ENCODE measurements at places on chromosomes 2 and 18. TPM values are rescaled to one million over a fixed set of nuclear protein-coding genes. Genes with fewer than 3 reads are reported as not detected.

- no peak overlapping the region for H3K27ac ChIP-seq
- DNase-seq = no peak
- H3K4me3 ChIP-seq = no peak overlapping the region
- no peaks in the 10 kb centered on the region for H3K36me3 ChIP-seq
Observed at GRCh38 chr18:23170137-23170536, 34.9 kb downstream of the CABLES1 start.

DNA sequence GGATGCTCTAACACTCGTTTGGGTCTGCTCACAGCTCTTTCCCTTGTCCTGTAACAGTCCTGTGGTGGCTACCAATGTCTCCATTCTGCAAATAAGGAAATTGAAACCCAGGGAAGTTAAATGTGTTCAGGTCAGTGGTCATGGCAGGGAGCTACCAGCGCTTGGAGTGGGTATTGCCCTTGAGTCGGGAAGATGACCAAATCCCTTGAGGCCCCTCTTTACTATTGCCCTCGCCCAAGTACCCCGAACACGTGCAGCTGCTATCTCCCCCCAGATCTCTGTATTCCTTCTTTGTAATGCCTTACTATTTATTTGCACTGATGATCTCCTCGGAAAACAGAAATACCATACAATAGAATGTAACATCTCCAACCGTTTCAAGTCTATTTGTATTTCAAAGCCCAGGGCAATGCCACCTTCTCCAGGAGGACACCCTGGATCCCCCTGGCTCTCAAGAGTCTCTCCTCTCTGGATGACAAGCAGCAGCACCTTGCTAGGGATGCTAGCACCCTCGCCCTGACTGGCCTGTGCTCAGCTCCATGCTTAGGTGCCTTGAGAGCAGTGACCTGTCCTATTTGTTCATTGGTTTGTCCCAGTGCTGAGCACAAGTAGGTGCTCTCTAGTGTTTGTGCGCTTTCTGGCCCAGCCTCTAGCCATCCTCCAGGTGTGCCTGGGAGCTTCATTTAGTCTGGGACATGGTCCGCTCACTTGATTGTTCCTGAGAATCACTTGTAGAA lies 15.1 kb downstream of the DYSF start:
- peaks cover 43% of the 10 kb centered on the region for H3K27me3 ChIP-seq
- H3K36me3 ChIP-seq = no peaks in the 10 kb centered on the region
- H3K27ac ChIP-seq = no peak overlapping the region
- no peak overlapping the region for H3K4me3 ChIP-seq
- H3K4me1 ChIP-seq = peaks cover 7% of the 10 kb centered on the region

GRCh38 chr2:160384791-160385190 lies 108.8 kb downstream of the RBMS1 start:
- no peaks in the 10 kb centered on the region for H3K27me3 ChIP-seq
- H3K36me3 ChIP-seq = peaks cover 13% of the 10 kb centered on the region
- DNase-seq = no peak

The POMC gene
- total RNA-seq = 6.1 TPM

DNA sequence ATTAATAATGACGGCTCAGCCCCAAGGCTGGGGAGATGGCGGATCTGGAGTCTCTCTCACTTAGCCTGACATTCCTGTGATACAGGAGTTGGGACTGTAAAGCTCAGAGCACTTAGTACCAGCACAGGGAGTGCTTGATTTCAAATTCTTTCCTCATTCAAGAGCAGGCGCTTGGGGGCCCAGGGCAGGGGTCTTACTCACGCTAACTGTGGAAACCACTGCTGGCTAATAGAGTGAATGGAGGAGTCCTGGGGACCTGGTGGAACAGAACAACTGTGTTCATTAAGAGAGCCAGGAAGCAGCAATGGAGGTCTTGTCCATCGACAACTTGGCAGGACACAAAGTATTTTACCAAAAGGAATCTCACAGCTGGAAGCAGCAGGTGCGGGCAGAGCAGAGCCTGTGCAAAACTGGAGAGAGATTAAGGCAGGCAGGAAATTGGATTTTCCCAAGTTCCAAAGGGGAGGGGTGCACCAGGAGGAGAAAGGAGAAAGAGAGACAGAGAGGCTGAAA lies 358.9 kb downstream of the TNS1 start:
- no peak overlapping the region for H3K27ac ChIP-seq
- DNase-seq = no peak
- no peaks in the 10 kb centered on the region for H3K4me1 ChIP-seq
- H3K27me3 ChIP-seq = no peaks in the 10 kb centered on the region
- H3K4me3 ChIP-seq = no peak overlapping the region

- H3K4me3 ChIP-seq = no peak overlapping the region
- H3K36me3 ChIP-seq = no peaks in the 10 kb centered on the region
- no peak overlapping the region for H3K27ac ChIP-seq
- no peak for DNase-seq
Observed at GRCh38 chr18:78736015-78736690, 243.5 kb upstream of the SALL3 start.

DNA sequence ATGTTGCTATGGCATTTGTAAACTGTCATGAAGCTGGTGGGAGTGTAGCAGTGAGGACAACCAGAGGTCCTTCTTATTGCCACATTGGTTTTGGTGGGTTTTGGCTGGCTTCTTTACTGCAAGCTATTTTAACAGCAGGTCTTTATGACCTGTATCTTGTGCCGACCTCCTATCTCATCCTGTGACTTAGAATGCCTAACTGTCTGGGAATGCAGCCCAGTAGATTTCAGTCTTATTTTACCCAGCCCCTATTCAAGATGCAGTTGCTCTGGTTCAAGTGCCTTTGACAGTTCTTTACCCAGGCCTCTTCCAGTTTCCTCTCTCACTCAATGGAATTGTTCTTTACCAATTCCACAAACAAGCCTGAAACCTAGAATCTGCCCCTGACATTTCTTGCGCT lies 145.1 kb downstream of the KCNE4 start:
- H3K36me3 ChIP-seq = no peaks in the 10 kb centered on the region
- H3K27ac ChIP-seq = no peak overlapping the region
- H3K4me1 ChIP-seq = no peaks in the 10 kb centered on the region
- no peak overlapping the region for H3K4me3 ChIP-seq
- no peaks in the 10 kb centered on the region for H3K27me3 ChIP-seq
- DNase-seq = no peak

GRCh38 chr2:138125306-138126288 lies 161.3 kb downstream of the HNMT start:
- no peaks in the 10 kb centered on the region for H3K4me1 ChIP-seq
- H3K36me3 ChIP-seq = no peaks in the 10 kb centered on the region
- H3K4me3 ChIP-seq = no peak overlapping the region
- H3K27me3 ChIP-seq = no peaks in the 10 kb centered on the region

DNA sequence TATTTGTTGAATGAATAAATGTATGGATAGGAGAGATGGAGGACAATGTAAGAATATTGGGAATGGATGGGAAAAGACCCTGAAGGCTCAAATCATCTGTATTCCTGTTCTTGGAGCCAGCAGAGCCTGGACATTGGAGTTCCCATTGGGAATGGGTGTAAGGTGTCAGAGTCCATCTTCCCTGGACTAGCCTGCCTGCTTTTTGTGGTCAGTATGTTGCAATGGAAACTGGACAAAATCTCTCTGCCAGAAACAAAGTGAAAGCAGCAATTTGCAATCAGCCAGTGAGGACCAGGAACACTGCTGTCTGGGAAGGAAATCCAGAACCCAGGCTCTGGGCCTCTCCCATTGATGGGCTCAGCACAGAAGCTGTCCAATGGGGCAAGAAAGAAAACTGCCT lies 83.5 kb upstream of the SKOR2 start:
- H3K27ac ChIP-seq = no peak overlapping the region
- no peaks in the 10 kb centered on the region for H3K36me3 ChIP-seq
- DNase-seq = no peak
- no peaks in the 10 kb centered on the region for H3K4me1 ChIP-seq
- no peak overlapping the region for H3K4me3 ChIP-seq
- H3K27me3 ChIP-seq = no peaks in the 10 kb centered on the region

The COBLL1 gene
- total RNA-seq = 0.17 TPM

The GALNT14 gene
- not detected for total RNA-seq

Measured in activated naive CD8-positive, alpha-beta T cell treated with anti-CD3 and anti-CD28 coated beads, Interleukin-2, amount 10 ng/mL, durations not matched to agents 7 days and 5 days (primary cell).